GM12891 (cell line): ENCODE measurements at places on chromosomes 12 and 14.

DNA sequence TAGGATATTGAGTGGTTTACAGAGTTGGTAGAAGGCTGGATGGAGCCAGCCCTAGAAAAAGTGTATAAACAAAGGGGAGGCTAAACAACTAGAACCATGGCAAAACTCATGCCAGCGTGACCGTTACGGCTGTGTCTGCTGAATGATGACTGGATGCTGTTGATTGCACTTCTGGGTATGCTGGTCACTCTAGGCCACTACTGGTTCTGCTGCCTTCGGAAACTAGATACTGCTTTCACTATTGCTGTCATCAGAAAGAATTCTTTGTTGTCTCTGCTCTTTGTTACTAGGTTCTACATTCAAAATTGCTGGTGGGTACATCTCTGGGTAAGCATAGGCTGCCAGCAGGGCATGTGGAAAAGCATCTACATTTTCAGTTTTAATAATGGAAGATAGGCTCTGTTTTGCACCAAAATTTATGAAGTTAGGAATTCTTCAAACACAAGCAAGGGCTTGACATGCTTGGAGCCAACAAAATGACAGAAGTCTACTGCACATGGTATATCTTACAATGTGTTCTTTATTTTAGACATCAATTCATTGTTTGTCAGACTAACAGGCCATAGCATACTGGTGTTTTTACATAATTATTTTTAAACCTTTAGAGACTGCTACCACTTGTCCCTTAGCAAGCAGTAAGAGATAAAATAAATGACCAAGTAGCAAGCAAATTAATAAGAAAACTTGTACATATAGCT lies 15.4 kb downstream of the MON2 start:
- DNase-seq = no peak

DNA sequence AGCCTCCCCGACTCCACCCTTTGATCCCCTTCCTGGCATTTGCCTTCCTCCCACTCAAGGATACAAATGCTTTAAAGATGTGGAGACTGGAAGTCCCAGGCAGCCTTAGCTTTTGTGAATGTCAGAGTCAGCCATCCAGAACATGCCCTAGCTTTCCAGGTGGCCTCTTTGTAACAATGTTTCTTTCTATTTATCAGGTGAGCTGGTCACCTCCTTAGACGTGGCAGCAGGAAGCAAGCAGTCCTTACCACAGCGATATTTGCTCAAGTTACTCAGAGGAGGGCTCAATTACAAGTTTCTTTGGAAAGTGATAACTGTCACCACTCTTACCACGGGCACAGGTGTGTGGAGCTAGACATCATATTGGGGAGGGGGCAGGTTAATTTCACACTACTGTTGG lies 4.9 kb downstream of the GALNT6 start:
- no peak for DNase-seq

DNA sequence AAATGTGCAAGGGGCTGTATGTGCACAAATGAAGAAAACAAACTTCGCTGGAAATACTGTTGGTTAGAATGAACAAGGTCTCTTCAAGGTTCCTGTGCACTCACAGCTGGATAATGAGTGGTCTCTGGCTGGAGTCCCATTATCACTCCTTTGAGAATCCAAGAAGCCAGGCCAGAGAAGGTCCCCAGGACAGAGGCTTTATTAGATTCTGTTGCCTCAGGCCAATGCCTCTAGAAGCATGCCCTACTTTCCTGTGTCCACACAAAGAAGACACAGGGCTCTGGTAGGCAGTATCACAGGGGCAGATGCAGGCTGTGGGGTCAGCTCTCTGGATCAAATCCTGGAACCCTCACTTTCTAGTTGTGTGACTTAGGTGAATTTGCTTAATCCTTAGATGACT lies 384.7 kb downstream of the GRIN2B start:
- DNase-seq = no peak

- no peak for DNase-seq
Measured at GRCh38 chr14:101109347-101109638, 205.8 kb upstream of the RTL1 start.

GRCh38 chr14:37678916-37679315 lies 83.5 kb downstream of the TTC6 start:
- DNase-seq = no peak

- DNase-seq = no peak
Measured at GRCh38 chr12:27585739-27586265, 61.8 kb downstream of the PPFIBP1 start.
